ENCODE measurements at places on chromosomes 13 and 19. TPM values are rescaled to one million over a fixed set of nuclear protein-coding genes. Genes with fewer than 3 reads are reported as not detected.

The JSRP1 gene
- not detected for total RNA-seq

The JUNB gene
- total RNA-seq = 872 TPM

The NAXD gene
- 23.0 TPM for total RNA-seq

The KLK2 gene
- total RNA-seq = not detected

The RPS28 gene
- total RNA-seq = 573 TPM

The RNF17 gene
- total RNA-seq = 0.28 TPM

The CCL25 gene
- not detected for total RNA-seq

The BCAM gene
- total RNA-seq = 37.0 TPM

The USPL1 gene
- 29.2 TPM for total RNA-seq

The DCLK1 gene
- 206 TPM for total RNA-seq

The GZMM gene
- total RNA-seq = 1.1 TPM

The NLRP7 gene
- not detected for total RNA-seq

The MEGF8 gene
- total RNA-seq = 15.3 TPM

Data from omental fat pad (tissue), 4 donors.